ENCODE measurements at places on chromosomes 3 and 15.

GRCh38 chr15:31340592-31340991 lies 14.0 kb downstream of the KLF13 start:
- DNase-seq = no peak

DNA sequence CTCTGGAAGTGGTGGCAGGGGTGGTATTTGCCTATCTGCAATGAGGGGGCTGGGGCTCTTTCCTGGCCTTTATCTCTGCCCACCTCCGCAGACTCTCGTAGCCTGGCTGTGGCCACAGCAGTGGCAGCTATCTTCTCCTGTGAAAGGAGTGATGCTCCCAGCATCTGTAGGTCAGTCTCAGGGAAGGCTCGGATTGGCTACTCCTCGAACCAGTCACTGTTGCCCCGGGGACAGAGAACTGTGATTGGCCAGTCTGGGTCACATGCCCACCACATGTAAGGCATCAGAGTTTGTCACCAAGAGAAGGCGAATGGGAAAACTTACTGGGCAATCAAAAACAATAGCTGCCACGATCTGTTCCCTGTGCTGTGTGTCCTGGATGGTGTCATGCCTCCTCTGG lies 30.1 kb upstream of the FGD5 start:
- no peak for DNase-seq

- DNase-seq = peak; percentile 52
Measured at GRCh38 chr3:35664460-35664919, 25.2 kb downstream of the ARPP21 start.

GRCh38 chr3:16504242-16504641 lies 9.3 kb downstream of the RFTN1 start:
- no peak for DNase-seq

- DNase-seq = no peak
Measured at GRCh38 chr3:39879581-39879980, 70.2 kb downstream of the MYRIP start.

GRCh38 chr15:31448635-31448979 lies 122.0 kb downstream of the KLF13 start:
- DNase-seq = no peak

DNA sequence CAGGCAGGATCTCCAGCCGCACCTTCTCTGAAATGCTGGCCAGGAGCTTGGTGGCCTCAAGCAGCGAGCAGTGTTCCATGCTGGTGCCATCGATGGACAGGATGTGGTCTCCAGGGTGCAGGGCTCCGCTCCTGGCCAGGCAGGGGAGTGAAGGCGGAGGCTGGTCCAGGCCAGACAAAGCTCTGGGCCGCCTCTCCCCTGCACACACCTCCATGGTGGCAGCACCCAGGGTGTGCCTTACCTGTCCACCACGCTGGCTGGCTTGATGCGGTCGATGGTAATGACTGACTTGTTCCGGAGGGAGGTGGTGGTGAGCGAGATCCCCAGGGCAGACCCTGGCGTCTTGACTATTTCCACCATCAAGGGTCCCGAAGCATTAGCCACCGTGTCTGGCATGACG lies 20.0 kb downstream of the GRIP2 start:
- no peak for DNase-seq

DNA sequence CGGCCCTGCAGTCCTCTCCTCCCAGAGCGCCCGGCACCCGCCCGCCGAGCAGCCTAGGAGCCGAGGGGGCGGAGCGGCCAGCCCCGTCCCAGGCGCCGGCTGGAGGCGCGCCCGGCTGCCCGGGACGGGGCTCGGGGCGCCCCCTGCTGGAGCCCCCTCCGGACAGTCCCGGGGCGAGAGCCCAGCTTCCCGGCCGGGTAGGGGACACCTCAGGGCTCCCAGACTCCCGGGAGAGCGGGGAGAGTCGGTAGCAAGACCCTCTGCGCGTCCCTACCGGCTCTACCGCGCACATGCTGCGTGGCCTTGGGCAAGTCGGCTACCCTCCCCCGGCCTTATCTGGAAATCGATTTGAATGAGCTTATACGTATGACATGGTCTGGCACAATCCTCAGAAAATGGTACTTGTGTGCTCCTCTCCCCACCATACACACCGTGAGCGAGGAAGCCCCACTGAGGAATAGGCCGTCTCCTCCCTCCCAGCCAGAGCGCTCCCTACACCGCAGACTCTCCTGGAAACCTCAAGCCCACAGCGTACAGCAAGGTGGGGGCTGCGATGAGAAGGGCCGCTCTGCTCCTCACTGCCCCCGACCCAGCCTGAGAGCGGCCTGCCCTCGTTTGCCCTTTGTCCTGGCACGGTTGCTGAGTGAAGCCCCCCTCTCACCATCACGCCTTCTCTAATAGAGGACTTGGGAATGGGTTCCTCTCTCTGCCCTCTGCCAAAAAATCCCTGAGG lies at the start of gene DAPK2:
DAPK2 (minus strand) TSS at position 65 of the 733 bp plus-strand sequence. CDS start 6,224 bp downstream, outside the sequence.
- DNase-seq = peak; percentile 31

DNA sequence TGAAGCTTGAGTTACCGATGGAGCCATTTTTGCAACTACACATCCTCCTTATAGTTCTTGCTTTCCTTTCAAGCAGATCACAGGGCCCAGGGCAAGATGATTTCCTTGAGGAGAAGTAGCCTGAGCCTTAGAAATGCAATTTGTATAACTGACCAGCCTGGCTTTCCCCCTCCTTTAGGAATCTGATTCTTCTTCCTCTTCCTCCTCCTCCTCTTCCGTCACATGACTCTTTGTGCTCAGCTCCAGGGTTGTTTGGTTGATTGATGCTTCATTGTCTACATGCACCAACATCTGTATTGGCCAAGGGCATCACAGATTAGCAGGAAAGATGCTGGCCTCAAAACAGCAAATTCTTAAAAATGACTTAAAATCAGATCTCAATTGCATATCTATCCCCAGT lies 3.3 kb downstream of the SNAPC5 start:
- no peak for DNase-seq

GRCh38 chr3:128617557-128618397 lies 32.8 kb downstream of the RPN1 start:
- peak; percentile 100 for DNase-seq

- no peak for DNase-seq
Measured at GRCh38 chr15:36406366-36406765, 173.1 kb upstream of the CDIN1 start.

DNA sequence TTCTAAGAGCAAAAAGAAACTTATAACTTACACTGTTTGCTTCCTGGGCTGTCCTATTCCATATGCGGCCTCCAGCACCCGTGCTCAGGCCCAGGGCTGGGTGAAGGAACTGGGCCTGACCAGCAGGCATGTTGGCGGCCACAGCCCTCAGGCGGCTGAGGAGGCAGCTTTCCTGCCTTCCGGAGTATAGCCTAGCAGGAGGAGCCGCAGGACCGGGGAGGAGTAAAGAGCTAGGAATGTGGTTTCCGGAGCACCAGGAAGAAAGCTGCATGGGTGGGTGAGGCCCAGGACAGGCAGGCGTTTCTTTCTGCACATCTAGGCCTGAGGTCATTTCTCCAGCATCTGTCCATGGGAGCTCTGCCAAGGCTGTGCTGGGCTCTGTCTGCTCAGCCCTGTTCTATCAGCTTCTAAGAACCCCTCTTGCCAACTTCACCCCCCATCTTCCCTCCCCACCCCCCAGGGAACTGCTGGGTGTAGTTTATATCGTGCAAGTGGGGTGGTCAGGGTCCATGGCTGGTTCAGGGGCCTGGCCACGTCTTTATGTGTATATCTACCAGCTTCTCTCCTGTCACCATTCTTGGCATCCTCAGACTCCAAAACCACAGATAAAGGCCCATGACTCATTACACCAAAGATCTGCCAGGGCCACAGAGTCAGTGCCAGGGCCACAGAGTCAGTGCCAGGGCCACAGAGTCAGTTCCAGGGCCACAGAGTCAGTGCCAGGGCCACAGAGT lies 7.8 kb upstream of the KIF7 start:
- no peak for DNase-seq

- no peak for DNase-seq
Measured at GRCh38 chr3:178754852-178755510, 218.7 kb downstream of the KCNMB2 start.

- DNase-seq = no peak
Measured at GRCh38 chr3:159795681-159796175, 192.9 kb upstream of the IL12A start.

GRCh38 chr3:147372525-147373027 lies 33.8 kb downstream of the ZIC4 start:
- DNase-seq = no peak

- DNase-seq = no peak
Measured at GRCh38 chr15:69115031-69115430, 45.4 kb upstream of the GLCE start.

- DNase-seq = no peak
Measured at GRCh38 chr3:111676211-111677006, 81.3 kb upstream of the ZBED2 start.
